Kidney tubule cell (primary cell): ENCODE measurements at places on chromosomes 7 and 10.

DNA sequence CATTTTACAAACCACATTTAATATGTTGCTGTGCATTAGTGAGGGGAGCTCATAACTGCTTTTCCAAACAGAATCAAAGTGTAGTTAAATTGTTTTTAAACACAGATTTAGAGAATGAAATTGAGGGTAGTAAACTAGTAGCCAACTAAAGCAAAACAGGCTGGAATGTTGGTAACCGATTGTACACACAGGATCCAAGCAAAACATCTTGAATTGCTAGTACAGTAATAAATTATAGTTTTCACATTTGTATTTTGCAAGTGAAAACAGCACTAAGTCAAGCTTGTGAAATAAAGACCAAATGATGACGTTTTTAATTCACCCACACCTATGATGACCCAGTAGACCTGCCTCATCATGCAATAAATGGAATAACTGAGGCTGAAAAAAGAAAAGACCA, 198.3 kb downstream of the HDAC9 start:
- no peak for DNase-seq

- DNase-seq = no peak
Observed at GRCh38 chr10:43237128-43237527, 29.7 kb downstream of the RASGEF1A start.

- peak; percentile 70 for DNase-seq
Observed at GRCh38 chr7:156640949-156641485, 443 bp downstream of the RNF32 start.

- DNase-seq = no peak
Observed at GRCh38 chr7:158403013-158403821, 184.4 kb downstream of the PTPRN2 start.

GRCh38 chr7:44534501-44534900, 6.6 kb downstream of the NPC1L1 start:
- DNase-seq = peak; percentile 52

- peak; percentile 35 for DNase-seq
Observed at GRCh38 chr10:103193820-103194529, 903 bp upstream of the NT5C2 start.

- no peak for DNase-seq
Observed at GRCh38 chr10:33547976-33548375, 213.5 kb upstream of the NRP1 start.

DNA sequence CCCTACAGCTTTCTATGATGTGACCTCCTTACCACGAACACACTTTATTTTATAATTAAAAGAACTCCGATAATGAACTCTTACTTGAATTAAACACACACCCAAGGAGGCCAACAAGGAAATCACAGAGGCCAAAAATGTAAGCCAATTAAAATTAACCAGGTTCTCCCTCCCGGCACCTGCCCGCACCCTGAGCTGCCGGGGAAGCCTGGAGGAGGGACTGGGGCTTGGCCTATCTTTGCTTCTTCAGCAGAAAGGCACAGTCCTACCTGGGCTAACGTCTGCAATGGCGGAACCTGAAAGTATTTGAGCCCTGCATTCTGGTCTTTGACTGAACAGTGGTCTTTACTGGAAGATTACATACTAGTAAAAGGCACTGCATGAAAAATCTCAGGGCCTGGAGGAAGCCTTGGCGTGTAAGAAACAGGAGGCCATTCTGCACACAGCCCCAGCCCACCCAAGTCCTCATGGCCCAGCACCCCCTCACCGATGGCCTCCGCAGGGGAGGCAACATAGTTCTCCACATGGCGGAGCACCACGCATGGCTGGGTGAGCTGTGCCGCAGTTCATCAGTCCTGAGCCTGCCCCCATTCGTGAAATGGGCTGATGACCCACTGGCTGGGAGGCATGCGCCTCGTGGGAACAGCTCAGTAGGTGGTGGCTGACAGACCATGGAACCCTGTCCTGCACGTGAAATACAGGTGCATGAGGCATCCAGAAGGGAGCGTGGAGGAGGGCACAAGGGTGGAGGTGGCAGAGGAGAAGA, 173.8 kb downstream of the PARD3 start:
- DNase-seq = peak; percentile 85

- DNase-seq = no peak
Observed at GRCh38 chr10:101311185-101312066, 42.5 kb upstream of the BTRC start.

DNA sequence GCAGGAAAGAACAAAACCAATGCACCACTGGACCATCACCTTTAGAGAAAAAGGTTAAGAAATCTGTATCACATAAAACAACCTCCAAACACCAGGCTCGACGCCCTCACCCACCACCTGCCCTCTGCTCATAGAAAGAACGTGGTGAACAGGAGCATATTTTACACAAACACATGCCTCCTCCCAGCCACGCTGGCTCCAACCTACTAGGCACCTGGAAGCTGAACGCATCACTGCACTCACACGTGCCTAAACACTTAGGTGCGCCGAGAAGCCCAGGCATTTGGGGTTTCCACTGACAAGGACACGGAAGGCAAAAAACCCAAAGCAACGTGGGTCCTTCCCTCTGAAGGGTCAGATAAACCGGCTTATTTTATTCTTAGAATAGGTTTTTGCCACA, 56.0 kb downstream of the PTPRN2 start:
- no peak for DNase-seq

GRCh38 chr7:127380479-127380878, 12.0 kb downstream of the ZNF800 start:
- no peak for DNase-seq

- DNase-seq = no peak
Observed at GRCh38 chr10:33094263-33095051, 136.4 kb upstream of the ITGB1 start.

- DNase-seq = peak; percentile 17
Observed at GRCh38 chr10:119104654-119105015, 722 bp downstream of the DENND10 start.

- DNase-seq = no peak
Observed at GRCh38 chr7:105703207-105703930, 122.1 kb upstream of the EFCAB10 start.

DNA sequence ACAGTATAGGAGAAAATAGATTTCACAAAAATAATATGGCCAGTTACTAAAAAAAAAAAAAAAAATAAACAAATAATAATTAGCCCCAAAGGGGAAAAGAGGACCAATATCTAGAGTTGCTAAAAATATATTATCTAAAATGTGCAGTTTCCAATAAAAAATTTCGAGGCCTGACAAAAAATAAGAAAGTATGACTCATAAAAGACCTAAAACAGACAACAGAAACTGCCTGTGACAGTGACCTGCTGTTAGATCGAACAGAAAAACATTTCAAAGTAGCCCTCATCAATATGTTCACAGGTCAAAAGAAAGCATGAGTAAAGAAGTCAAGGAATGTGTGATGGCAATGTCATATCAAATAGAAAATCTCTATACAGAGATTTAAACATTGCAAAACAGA, 11.8 kb upstream of the TSPAN12 start:
- no peak for DNase-seq

DNA sequence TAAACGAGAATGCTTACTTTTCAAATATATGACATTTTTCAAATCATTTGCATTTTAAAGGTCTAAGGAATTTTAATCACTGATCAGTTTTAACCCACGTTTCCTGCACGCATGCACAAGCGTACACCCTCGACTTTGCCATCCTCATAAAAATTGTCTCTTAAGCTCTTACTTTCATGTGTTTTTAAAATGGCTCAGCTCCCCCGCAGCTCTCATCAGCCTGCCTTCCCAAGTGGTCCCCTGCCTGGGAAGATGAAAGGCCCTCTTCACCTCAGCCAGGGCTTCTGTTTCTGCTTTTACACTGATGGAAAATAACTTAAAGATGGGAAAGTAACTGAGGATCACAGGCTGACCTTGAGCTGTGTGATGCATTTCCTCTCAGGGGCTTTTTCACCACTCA, 131.6 kb upstream of the LSM8 start:
- DNase-seq = no peak

DNA sequence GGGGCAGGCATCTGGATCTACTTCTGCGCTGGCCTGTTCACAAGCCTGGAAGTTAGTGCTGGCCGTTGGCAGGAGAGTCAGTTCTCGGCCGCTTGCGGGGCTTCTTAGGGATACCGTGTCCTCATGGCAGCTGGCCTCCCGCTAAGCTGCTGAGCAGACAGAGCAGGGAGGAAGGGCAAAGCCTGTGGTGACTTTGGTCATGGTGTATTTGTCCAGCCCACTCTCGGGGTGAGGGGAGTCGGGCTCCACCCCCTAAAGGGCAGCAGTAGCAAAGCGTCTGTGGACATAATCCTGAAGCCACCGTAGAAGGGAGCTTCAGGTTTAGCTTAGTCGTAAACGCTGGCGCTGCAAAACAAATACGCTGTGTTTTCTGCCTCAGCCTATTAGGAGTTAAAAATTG, 12.2 kb downstream of the UBE3C start:
- DNase-seq = peak; percentile 51

- DNase-seq = no peak
Observed at GRCh38 chr7:30212701-30213111, 71.7 kb upstream of the ZNRF2 start.

GRCh38 chr10:17756557-17757217, 4.7 kb downstream of the TMEM236 start:
- DNase-seq = peak; percentile 74

DNA sequence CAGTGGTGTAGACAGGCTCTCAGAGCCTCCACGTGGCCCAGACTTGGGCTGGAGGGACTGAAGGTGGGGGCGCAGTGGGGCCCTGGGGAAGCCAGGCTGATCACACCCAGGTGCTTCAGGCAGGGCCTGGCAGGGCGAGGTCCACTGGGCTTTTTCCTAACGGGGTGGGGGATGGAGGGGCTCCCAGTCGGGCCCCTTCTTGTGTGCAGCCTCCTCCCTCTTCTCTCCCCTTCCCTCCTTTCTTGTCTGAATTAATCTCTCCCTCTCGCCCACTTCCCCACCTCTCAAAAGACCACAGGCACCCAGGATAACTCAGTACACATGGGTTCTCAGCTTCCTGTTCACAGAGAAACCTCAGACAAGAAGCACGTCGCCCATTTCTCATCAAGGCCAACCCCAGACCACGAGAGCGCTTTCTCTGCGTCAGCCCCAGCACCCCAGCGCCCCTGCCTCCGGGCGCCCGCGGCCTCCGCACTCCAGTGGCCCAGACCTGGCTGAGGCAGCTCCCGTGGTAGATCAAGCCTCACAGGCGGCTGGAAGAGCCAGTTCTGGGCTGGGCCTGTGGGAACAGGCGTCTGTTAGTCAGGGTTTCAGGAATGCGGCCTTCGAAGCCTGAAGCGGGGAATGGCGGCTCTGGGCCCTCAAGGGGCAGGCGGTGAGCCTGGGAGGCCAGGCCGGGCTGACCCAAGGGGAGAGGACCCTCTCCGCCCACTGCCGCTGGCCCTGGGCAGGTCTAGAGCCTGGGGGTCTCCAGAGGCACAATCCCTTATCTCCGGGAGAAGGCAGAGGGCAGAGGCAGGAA, 50.6 kb downstream of the PWWP2B start:
- peak; percentile 86 for DNase-seq

GRCh38 chr7:103343758-103344452, 662 bp downstream of the DNAJC2 start:
- DNase-seq = peak; percentile 47

DNA sequence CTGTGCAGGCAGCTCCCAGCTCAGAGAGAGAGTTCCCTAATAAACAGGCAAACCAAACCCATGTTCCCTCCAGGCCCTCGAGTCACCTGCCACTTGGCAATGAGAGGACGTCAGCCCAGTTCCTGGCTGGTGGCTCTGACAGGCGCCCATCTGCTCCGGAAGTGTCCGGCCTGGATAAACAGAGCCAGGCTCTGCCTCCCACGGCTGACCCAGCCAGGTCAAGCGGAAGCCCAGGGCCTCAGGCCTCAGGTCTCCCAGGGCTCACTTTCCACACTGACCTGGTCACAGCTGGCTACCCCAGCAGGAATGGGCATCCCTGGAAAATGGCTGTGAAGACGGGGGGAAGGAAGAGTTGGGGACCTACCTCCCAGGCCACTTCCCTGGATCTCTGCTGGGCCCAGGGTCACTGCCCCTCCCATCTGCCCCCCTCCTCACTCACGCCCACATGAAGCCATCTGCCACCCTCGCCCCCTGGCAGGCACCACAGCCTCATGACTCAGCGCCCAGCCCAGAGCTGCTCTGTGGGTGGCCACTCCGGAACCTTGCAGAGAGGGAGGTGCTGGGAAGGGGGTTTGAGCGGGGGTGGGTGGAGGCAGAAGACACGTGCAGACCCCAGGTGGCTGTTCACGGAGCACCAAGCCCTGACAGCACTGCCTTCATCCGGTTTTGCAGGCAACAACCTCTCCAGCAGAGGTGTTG, 37.4 kb upstream of the DUSP5 start:
- DNase-seq = peak; percentile 87

GRCh38 chr7:9488555-9488954, 1055.1 kb downstream of the NXPH1 start:
- peak; percentile 50 for DNase-seq

GRCh38 chr7:47389171-47389922, 192.6 kb downstream of the TNS3 start:
- no peak for DNase-seq

DNA sequence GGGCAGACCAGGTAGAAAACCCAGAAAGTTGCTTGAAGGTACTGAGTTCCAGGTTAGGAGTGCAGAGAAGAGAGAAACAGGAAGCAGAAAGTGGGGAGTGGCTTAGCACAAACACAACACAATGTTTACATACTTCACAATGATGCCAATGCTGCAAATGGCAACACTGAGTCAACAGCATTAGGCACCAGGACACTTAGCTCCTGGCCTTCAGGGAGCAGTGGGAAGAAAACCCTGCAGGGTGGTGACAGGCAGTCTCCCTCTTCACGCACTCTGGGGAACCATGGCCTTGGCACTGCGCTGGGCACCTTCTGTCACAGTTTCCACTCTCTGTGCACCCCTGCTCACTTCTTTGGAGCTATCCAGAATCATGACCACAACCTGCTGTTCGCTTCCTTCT, 7.3 kb downstream of the ICA1 start:
- DNase-seq = no peak

DNA sequence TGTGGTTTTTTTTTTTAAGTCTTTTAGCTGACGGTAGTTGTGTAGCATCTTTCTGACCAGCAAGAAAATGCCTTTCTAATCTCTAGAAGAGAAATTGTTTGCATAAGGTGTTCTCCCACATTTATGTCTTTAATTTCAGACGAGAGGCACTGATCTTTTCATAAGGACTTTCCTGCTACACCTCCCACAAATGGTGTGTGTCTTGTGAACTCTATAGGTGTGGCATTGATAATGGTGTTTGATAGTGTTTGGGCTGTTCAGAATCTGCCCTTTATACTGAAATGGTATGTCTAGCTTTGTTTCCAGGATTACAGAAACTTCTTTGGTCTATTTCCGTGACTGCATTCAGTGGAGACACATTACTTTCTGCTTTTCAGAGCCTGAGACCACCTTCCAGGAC, 21.6 kb upstream of the ATXN7L1 start:
- no peak for DNase-seq

DNA sequence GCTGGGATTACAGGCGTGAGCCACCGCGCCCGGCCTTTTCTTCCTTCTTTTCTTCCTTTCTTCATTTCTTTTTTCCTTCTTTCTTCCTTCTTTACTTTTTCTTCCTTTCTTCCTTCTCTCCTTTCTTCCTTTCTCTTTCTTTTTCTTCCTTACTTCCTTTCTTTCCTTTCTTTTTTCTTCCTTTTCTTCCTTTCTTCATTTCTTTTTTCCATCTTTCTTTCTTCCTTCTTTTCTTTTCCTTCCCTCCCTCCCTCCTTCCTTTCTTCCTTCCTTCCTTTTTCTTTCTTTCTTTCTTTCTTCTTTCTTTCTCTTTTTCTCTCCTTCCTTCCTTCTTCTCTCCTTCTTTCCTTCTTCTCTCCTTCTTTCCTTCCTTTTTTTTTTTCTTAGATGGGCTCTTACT, 47.0 kb upstream of the CUX1 start:
- DNase-seq = no peak

- no peak for DNase-seq
Observed at GRCh38 chr10:91444211-91445182, 34.4 kb downstream of the HECTD2 start.

- peak; percentile 7 for DNase-seq
Observed at GRCh38 chr7:110541962-110542361, 549.0 kb upstream of the LRRN3 start.
